IPS-NIHi11 (cell line): ENCODE measurements at places on chromosomes 6 and 20.

- no peak for DNase-seq
Observed at GRCh38 chr6:116887894-116888293, 10.9 kb downstream of the RFX6 start.

- no peak for DNase-seq
Observed at GRCh38 chr20:17381724-17382123, 149.5 kb downstream of the BFSP1 start.

GRCh38 chr6:163419413-163420288 is 5.1 kb downstream of the QKI start:
- DNase-seq, result no peak

GRCh38 chr20:56903858-56904257 is 274.8 kb downstream of the TFAP2C start:
- no peak for DNase-seq

- no peak for DNase-seq
Observed at GRCh38 chr6:11333132-11333849, 100.8 kb upstream of the NEDD9 start.

DNA sequence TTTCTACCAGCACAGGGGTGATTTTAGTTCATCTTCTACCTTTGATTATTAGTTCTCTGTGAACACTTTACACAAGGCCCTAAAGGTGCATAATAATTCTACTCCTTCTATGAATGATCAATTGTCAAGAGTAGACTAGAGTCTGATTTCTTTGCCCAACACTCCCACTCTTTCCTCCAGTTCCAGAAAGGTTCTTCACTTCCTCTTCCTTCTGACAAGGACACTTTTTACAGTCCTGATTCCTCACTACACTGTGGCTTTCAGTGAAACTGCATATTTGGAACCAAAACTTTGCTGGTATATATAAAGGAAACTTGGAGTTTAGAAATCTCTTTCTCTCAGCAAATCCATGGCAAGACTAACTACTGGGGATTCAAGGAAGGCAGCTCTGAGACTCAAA is 10.6 kb upstream of the RSPO3 start:
- no peak for DNase-seq
